Testis (tissue), 5 donors: ENCODE measurements at places on chromosomes 3 and 15. TPM values are rescaled to one million over a fixed set of nuclear protein-coding genes. Genes with fewer than 3 reads are reported as not detected.

Gene CLDN18
- 2.6 TPM for polyA plus RNA-seq

Gene PLS1
- 10.8 TPM for polyA plus RNA-seq

Gene AAGAB
- 40.4 TPM for polyA plus RNA-seq

Gene TMC3
- polyA plus RNA-seq: 0.26 TPM

Gene SCAANT1
- 4.4 TPM for polyA plus RNA-seq

Gene PARL
- 55.5 TPM for polyA plus RNA-seq
